ENCODE measurements at places on chromosomes 13 and 19.

- DNase-seq: no peak
Measured at GRCh38 chr19:1232652-1233072, 5.1 kb downstream of the CBARP start.

DNA sequence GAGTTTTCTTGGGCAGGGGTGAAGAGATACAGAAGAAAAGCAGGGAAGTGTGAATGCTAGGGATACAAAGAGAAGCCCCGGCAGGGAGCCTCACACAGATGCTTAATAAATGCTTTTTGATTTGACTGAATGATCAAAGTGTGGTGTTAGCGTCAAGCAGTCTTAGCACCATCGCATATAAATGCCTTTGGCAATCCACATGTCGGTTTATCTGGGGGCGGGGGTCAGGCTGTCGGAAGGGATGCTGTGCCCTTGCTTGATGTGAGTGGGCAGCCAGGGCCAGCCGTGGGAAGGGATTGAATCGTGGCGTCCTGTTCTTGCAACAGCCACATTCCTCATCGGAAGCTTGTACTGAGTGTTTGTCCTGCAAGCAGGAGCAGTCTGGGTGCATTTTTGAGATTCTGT, 173.1 kb downstream of the LACC1 start:
- no peak for DNase-seq

DNA sequence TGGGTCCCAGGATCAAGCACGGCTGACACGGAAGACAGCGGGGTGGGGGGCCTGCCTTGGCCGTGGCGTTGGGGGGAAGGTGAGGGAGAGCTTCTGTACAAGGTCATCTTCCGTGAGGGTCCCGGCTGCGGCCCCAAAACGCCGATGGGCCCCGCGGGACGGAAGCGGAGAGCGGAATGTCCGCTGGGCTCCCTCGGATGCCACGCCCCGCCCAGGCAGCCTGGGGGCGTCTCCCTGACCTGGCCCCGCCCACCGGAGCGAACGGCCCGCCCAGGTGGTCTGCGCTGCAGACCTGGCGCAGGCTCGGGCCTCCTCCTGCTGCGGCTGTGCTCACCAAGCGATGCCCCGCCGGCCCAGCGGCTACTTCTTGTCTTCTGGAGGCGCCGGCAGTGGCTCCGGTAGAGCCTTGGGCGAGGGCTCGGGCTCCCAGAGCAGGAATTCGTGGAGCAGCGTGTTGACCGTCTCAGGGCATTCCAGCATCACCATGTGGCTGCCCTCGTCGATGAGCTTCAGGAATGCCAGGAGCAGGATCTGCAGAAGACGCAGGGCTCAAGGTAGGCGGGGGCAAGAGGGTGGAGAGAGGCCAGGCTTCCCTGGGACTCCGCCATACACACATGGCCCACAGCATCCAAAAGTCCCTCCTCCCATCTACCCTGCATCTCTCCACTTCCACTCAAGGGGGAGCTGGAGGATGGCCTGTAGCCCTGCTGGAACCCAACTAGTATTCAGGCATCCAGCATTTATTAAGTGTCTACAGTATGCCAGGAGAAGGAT, 10.7 kb downstream of the ABHD8 start:
- DNase-seq: peak; percentile 87

- DNase-seq: no peak
Measured at GRCh38 chr19:36136964-36137686, 2.7 kb upstream of the CAPNS1 start.

- DNase-seq: no peak
Measured at GRCh38 chr13:44293908-44294735, 79.5 kb upstream of the SERP2 start.

DNA sequence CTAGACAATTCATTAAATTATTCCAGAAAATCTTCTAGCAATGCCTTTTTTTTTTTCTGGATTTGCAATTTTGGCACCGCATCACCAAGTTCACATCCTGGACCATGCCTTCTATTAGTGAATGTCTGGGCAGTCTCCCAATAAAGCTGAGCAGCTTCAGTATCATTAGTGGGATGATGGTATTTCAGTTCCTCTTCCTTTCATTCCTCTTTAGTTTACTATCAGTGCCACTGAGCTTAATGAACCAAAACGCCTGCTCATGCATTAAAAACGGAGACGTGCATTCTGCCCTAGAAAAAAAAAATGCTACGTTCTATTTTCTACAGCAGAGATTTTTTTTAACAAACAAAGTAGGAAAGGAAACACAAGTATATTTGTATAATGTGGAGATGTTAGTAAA, 343.0 kb downstream of the PCDH9 start:
- DNase-seq: no peak

GRCh38 chr13:107118506-107118905, 550.6 kb upstream of the ARGLU1 start:
- DNase-seq: no peak

DNA sequence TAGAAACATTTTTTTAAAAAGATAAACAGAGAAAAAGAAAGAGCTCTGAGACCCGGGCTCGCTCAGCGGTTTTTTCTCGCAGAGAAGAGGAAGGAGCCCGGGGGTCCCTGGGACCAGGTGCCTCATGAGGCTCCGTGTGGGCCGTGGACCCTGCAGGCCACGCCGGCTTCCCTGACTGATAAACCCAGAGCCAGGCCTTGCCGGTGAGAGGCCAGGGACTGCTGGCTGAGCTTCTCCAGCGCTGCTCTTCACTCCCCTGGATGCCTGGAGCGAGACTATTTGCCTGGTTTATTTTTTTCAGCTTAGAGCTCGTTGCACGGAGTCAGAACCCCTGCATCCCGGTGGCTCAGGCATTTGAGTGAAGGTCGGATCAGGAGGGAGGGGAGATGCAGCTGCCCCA, 53.4 kb upstream of the F7 start:
- no peak for DNase-seq

DNA sequence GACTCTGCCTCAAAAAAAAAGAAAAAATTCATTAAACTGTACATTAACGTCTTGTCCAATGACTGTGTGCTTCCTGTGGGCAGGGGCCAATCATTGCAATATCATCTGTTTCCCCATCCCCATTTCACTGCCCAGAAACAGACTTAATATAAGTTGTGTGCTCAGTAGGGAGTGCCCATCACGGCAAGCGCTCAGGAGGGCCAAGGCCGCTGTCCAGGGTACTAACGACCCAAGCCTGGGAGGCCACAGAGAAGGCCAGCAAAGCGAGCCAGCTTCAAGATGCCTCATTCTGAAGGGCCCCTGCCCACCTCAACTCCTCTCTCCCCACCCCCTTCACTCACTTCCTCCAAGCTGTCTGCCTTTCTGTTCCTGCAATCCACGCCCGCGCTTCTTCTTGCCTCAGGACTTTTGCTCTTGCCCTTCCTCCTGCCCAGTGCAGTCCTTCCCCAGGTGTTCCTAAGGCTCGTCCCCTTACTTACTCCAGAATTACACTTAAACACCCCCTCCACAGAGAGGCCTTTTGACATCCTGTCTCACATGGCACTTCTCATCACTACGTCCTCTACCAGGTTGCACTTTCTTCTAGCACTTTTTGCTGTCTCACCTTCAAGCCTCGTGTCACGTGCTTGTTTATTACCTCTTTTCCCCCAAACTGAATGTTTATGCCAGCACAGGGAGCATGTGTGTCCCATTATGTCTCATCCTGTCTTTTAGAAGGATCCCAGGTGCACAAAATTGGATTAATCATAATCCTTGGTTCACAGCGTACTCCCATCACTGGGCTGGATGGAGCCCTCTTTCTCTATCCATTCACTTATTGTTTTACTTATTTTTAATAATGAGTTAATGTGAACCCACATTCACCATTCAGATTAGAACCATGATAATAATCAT, 11.3 kb upstream of the POU2F2 start:
- DNase-seq: no peak

DNA sequence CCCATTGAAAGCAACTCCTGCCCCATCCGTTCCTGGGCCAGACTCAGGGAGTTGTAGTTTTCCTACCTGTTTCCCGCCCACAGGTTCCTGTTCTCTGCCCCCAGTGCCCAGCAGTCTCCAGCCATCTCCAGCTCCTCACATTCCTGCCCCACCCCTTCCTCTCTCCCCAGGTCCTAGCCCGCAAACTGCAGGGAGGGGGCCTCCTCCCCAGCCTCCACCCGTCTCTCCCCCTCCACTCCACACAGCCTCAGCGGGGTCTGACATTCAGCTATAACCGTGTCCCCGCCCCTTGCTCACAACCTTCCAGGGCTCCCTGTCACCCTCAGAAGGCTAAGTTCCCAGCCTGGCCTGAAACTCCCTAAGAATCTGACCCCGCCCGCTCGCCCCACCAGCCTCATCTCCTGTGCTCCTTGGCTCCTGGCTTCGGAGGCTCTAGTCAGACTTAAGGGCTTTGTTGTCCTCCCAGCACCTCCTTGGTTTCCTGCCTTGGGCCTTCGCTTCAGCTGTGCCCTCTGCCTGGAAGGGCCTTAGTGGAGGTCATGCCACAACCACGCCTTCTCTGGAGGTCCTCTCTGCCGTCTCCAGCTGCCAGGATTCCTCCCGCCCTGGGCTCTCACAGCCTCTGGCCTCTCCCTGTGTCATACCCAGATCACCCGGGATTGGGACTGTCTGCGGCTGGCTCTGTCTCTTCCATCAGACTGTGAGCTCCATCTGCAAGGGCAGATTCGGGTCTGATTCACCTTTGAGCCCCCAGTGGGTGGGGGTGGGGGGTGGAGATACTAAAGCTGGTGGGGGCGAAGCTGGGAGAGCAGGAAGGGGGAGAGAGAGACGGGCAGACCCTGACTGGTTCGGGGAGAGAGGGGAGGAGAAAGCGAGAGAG, 5.1 kb upstream of the SPACA6 start:
- no peak for DNase-seq

DNA sequence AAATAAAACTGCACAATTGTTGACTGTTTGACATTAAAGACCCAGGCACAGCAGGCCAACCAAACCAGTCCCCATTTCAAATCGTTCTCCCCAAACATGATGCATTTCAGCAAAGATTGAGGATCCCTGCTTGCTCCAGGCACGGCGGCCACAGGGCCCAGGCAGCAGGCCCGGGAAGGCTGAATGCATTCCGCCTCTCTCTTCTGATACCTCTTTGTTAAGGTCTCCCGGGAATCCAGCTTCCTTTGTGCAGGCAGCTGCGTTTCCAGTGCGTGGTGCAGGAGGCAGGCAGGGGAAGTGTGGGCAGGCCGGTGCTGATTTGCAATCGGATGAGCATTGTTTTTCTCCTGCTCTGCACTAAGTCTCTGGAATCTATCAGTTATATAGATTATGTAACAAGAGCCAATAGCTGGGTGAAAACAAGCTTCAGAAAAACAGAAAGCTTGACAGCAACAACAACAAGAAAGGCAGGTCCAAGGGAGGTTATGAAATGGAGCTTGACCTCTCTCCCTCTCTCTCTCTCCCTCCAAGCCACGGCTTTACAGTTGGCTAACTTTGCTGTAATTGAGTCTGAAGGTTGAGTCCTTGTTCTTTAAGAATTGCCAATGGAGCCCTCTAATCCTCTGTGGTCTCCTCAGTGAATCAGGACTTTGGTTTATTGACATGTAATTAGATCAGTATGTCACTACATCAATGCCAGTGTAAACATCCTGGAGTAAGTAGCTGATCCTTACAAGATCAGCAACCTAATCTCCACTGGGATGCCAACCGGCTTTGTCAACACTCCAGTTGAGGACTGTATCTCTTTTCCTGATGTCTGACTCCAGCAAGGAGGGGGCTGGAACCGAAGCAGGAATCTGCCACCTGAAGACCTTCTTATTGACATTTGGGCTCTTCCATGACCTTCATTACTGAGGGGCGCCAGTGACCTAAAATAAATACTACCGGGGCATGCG, 338.0 kb downstream of the TEX29 start:
- no peak for DNase-seq

DNA sequence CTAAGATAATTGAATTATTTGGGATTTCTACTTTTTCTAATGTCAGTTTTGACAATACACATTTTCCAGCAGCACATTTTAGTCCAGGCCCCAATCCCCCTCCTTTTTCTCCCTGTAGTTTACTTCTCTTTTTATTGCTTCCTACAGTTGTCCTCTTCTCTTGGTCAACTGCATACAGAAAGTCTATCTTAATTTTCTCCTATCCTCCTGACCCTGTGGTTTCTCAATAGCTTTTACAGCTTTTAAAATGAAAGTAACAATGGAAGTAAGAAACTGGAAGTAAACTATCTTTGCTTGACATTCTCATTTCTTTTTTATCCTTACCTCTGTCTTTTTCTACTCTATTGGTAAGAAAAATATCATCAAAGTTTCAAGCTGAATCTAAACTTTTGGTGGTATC, 106.5 kb upstream of the OXGR1 start:
- no peak for DNase-seq

DNA sequence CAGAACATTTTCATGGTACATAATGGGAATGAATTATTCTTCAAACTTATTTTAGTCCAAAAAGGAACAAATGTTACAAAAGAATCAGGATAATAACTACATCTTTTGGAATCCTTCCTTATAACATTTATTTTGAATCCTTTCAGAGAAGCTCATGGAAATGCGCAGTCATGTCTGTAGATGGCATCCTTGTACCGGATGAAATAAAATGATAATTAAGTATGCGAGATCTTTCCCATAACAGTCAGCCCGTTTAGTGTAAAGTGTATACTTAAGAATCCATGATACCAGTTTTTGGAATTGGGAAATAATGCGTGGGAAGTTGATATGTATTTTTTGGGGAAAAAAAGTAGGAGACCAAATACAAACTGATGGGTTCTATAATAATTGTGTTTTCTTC, 418.8 kb downstream of the GPC5 start:
- no peak for DNase-seq

DNA sequence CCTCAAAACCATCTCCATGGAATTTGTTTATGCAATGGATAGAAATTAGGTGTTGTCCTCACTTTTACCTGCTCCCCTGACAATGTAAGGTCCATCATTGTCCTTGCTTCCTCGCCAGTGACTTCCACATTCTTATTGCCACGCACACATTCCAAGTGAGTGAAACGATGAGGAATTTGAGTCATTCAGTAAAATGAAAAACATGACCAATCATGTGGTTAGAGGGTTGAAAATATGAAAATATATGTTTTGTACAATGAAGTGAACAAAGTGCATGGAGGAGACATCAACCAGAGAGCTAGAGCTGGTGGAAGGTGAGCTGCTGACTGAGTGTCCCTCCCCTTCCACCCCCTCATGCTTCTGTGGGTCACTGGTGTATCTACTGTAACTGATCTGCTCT, 91.7 kb downstream of the ATP8A2 start:
- no peak for DNase-seq

GRCh38 chr19:49856574-49857021, 5.6 kb downstream of the PTOV1 start:
- no peak for DNase-seq

DNA sequence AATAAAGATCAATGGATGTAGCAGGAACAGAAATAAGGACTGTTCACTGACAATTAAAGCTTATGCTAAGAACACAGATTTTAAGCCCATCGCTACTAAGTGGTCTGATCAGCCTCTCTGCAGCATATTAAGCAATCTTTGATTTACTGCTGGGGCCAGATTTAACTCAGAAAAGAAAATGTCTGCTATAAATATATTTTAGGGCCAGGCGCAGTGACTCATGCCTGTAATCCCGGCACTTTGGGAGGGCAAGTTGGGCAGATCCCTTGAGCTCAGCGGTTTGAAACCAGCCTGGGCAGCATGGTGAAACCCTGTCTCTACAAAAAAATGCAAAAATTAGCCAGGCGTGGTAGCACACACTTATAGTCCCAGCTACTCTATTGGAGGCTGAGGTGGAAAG, 43.0 kb downstream of the METTL21C start:
- no peak for DNase-seq

- DNase-seq: no peak
Measured at GRCh38 chr13:44487989-44488388, 88.1 kb downstream of the TSC22D1 start.

- DNase-seq: no peak
Measured at GRCh38 chr13:110269509-110270185, 37.3 kb downstream of the COL4A1 start.
